ENCODE measurements at places on chromosomes 6 and 20.
A peak's percentile ranks its signal among the peaks of the same experiment; 100 is the strongest.

DNA sequence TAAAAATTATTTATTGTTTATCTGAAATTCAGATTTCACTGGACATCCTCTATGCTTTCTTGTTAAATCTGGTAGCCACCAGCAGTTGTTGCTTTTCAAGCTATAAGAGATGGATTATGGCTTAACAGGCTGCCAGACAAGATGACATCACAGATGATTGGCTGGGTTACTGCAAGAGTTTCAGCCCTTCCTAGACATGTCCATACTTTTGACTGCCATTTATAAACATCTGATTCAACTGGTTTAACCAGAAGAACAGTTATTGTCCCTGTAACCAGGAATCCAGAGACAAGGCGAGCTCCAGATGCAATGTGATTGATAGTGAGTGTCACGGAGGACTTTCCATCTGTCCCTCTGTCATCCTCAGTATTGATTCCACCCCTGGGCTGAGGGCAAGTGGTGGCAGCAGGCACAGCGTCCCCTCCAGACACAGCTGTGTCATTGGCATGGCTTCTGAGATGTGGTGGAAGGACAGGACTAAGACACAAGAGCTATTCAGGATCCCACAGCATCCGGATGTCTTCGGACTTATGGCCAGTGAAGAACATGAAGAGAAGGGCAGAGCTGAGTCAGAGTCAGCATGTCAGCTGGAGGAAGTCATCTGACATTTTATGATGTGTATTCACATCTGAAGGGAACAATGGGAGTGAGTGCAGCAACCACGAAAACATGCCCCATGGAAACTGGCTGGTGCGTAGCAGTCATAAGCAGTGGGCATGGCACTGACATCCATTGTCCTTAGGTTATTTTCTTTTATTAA lies 284.5 kb upstream of the CDYL start:
- DNase-seq = no peak

GRCh38 chr6:98529364-98529763 lies 305.0 kb upstream of the POU3F2 start:
- DNase-seq = no peak

DNA sequence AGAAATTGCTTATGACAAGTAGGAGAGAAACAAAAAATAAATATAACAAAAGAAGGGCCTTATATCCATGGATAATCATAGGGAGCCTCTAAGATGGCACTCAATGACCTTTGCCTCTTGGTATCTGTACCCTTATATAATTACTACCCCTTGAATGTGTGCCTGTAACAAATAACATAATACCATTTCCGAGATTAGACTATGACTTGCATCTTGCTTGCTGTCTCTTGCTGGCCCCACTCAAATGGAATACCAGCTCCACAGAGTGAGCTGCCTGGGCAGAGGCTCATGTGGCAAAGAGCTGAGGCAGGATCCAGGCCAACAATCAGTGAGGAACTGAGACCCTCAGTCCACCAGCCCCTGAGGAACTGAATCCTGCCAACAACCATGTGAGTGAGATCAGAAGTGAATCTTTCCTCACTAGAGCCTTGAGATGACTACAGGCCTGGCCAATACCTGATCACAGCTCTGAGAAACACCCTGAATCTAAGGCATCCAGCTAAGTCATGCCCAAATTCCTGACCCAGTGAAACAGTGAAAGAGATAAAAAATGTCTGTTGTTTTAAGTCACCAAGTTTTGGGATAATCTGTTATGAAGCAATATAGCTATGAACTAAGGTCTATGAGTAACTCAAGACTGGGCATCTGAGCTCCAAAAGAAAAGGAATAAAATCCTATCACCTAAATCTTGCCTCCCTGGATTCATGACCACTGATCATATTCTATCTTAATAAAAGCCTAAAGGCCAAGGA lies 5.5 kb downstream of the KATNA1 start:
- DNase-seq = peak; percentile 20

GRCh38 chr20:58099956-58100730 lies 128.3 kb downstream of the ANKRD60 start:
- no peak for DNase-seq

DNA sequence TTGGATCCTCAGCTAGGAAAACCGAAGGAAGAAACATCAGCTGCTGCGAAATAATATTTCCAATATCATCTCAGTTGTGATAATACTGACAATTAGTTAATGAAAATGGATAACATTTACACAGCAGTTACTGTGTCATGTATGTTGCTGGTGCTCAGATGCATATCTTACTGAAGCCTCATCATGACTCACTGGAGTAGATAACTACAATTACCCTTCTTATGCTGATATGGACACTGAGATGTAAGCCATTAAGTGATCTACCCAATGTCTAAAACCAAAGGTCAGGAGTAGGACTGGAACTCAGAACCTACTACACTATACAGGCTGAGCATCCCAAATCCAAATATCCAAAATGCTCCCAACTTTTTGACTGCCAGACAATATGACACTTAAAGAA lies 54.7 kb upstream of the LYRM2 start:
- DNase-seq = no peak

DNA sequence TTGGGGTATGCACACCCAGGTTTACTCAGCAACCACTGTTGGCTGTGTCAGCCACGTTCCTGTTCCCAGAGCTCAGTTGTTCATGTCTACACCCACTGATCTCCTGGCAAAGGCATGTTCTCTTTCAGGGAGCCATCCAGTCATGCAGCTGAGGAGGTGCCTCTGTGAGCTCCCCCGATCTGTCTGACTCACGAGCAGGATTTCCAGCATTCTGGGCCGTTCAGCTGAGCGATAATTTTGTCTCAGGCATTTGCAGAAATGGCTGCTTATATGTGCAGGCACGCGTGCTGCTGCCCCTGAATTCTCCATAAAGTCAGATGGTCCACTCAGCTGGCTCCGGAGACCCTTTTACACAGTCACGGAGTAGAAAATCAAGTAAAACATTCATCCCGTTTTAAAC lies 78.4 kb upstream of the IYD start:
- peak; percentile 81 for DNase-seq

Measured in stromal cell of bone marrow (primary cell).